NCI-H526 treated with DMSO at 0.1 percent for 48 hours (cell line): ENCODE measurements at places on chromosomes 4 and X.

DNA sequence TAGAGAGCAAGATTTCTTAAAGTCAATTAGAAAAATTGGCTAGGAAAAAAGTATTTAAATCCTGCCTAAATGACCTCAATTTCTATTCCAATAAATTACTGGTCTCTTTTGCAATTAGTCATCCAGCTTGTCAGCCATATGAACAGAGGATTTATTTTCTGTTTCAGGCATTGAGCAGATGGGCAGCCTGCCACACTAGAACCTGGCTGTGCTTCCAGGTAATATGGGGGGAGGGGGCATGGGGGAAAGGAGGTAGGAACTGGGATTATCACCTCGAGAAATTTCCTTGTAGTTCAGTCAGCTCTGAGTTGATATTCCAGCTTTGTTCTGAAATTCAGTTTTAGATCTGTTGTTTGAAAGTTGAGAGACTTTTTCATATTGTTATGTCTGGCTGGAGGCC, 206.3 kb upstream of the LCORL start:
- DNase-seq = no peak

GRCh38 chrX:97867266-97867665, 983.6 kb downstream of the RPA4 start:
- no peak for DNase-seq

DNA sequence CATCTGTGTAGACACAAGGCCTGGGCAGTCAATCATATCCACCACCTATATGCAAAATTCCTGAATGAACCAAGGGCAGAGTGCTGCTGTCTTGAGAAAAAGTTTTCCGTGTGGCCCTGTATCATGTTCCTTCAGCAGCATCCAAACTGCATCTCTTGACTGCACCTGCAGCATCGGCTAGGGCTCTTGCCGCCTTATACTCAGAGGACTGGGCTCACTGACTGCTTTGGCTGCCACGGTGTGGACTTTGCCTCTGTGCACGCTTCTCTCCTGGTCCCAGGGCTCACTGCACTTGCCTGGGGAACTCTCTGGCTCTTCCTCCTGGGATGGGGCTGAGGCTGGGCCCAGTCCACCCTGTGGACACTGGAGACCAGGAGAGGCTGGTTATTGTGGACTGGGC, 39.5 kb upstream of the STS start:
- DNase-seq = no peak

DNA sequence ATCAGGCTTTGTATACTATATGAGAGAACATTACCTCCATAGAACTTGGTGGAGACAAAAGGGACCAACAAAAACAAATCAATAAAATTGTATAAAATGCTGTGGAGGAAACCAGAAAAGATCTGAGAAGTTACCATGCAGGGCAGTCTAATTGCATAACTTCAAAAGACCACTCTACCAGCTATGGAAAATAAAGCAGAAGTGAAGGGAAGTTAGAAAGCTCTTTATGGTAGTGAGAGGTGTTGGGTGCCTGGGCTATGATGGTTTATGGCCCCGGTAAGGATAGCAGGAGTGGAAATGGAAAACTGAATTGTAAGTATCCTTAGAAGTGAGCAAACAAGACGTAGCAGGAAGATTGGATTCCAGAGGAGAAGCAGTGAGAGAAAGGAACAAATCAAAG, 3.1 kb downstream of the TMEM184C start:
- DNase-seq = no peak

GRCh38 chrX:24019448-24019847, 7.5 kb downstream of the KLHL15 start:
- DNase-seq = no peak

DNA sequence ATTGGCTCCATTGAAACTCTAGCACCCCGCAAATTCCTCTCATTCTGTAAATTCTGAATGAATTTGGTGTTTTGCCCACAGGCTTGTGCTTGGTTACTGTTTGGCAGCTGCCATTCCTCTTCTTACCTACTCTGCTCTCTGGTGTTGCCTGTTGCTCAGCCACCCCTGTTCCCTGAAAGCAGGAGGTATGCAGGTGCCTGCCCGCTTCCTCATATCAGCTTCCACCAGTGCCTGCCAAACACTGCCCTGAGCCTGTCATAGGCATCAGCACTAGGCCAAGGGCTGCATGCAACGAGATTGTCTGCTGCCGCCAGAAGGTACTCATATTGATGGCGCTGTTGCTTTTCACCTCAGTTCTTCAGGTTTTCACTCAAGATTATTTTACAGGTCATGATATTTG, 978.1 kb downstream of the C4orf33 start:
- no peak for DNase-seq

- DNase-seq = no peak
Measured at GRCh38 chr4:102717448-102718092, 43.2 kb downstream of the MANBA start.

DNA sequence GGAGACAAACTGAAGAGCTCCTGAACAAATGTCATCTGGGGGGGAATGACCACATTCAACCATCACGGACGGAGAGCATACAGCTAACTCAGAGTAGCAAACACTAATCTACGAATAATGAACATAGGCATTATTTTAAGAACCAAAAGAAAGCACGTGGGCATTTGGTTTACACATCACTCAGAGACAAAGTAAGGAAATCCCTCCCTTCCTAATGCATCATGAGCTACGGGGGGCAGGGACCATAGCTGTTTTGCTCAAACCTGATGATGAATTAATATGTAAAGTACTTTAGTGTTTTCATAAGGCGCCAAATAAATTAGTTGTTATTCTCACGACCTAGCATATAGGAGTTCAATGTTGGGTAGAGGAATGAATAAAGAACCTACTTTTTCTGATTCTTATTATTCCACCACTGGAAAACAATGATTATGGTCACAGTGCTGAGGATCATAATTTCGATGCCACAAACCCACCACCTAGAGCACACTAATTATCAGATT, 11.7 kb upstream of the TMEM156 start:
- DNase-seq = no peak

- no peak for DNase-seq
Measured at GRCh38 chr4:184503869-184504300, 29.5 kb upstream of the IRF2 start.

DNA sequence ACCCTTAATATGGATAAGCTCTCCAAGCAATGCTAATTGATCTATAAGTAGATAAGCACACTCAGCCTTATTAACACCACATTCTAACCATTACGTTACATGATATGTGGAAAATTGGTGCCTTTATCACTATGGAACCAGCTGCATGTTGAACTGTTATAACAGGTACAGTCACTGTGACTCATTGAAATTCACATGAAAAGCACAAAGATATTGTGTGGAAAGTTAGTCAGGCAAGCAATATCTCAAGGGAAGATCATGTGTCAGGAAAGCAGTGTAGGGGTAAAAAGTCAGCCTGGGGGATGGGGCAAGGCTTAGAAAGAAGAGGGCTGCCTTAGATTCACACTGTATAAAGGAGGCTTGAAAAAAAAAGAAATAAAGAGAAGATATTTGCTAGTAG, 313.7 kb upstream of the SMIM31 start:
- DNase-seq = no peak

- DNase-seq = no peak
Measured at GRCh38 chr4:145101091-145101490, 3.0 kb downstream of the ABCE1 start.

GRCh38 chr4:19130866-19131265, 1109.3 kb upstream of the LCORL start:
- no peak for DNase-seq

- no peak for DNase-seq
Measured at GRCh38 chrX:64977051-64977450, 801 bp upstream of the ZC4H2 start.

DNA sequence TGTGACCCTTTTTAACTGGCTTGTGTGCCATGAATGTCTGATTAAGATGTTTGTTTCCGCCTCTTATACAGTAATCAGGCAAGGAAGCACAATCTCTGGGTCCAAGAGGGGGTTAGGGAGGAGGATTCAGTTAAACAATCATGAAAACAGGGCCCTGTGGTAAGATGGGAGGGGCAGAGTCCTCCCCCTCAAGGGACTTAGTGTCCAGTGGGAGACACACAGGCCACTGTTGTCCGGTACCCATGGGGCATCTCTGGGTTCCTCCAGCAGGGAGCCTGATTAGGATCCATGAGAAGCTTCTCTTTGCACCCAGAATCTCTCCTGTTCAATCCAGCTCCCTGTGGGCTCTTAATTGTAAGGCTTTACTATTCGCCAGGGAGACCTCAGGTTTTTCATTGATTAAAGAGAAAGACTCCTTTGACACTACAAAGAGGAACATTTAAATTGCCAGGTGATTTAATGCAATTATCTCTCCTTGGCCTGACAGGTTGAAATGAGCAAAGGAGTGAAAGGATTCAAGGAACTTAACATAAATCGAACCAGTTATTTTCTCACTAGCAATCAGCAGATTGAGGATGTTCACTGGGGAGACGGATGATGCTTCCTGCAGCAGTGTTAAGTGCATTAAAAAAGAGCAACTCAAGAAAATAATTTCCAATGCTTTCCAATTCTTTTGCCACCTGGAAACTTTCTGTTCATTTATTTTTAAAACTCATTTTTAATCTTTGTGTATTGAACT, 225.4 kb downstream of the PTTG2 start:
- no peak for DNase-seq

DNA sequence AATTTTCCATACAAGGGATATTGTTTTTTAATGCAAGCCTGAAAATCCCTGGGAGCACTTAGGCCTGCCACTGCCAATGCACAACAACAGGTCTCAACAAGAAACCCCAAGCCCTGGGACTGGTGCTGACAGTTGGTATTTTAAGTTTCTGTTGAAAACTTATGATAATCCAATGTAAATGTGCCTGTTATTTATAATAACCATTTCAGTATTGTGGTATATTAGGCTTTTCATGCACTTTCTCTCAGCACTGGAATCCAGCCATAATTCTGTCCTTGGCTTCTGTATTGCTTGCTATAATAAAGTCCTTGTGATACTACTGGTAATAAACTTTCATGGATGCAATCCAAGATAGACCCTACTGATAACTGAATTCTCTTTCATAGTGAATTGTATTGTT, 218.9 kb downstream of the PCDH7 start:
- no peak for DNase-seq
